Smooth muscle cell of the brain vasculature (primary cell): ENCODE measurements at places on chromosomes 13 and 19.

DNA sequence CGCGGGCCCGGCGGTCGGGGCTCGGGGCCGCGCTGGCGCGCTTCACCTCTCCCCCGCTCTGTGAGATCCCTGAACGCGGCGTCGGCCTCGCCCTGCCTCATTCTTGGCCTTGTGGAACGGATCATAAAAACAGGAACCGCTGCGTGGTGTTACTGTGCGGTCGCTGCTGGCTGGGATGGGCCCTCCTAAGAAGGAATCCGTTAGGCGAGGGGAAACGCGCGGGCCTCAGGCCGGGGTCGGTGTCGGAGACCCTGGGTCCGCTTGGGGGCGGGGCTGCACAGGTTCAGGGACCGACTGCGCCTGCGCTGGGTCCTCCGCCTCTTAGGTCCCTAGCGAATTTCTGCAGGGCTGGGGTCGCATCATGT lies 381 bp downstream of the CKAP2 start:
- no peak for DNase-seq

DNA sequence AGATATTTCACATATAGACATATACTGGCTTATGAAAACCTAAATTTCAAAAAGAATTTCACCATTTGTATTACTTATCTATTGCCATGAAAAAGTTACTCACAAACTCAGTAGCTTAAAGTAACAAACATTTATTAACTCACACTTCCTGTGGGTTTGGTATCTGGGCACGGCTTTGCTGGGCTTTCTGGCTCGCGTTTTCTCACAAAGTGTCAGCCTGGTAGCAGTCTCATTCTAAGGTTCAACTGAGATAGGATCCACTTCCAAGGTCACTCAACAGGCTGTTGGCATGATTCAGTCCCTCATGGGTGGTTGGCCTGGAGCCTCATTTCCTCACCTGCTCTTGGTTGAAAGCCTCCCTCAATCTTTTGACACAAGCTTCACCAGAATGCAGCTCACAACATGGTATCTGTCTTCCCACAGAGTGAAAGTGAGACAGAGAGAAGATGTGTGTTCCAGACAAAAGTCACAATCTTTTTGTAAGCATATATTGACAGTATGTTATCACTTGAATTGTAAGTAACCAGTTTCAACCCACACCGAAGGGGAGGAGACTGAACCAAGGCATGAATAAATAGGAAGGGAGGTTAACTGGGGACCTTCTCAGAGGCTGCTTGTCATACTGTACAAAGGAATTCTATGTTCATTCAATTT lies 1065.8 kb upstream of the SPRY2 start:
- DNase-seq: no peak

DNA sequence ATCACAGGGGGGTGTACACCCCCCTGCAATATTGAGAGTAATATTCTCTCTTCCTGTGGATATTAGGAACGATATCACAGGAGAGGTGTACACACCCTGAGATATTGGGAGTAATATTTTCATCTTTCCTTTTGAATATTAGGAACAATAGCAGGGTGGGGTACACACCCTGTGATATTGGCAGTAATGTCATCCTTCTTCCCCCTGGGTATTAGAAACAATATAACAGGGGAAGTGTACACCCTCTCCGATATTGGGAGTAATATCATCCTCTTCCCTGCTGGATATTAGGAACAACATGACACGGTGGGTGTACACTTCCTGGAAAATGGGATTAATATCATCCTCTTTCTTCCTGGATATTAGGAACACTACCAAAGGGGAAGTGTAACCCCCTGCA lies 57.8 kb upstream of the CEACAM21 start:
- DNase-seq: no peak

DNA sequence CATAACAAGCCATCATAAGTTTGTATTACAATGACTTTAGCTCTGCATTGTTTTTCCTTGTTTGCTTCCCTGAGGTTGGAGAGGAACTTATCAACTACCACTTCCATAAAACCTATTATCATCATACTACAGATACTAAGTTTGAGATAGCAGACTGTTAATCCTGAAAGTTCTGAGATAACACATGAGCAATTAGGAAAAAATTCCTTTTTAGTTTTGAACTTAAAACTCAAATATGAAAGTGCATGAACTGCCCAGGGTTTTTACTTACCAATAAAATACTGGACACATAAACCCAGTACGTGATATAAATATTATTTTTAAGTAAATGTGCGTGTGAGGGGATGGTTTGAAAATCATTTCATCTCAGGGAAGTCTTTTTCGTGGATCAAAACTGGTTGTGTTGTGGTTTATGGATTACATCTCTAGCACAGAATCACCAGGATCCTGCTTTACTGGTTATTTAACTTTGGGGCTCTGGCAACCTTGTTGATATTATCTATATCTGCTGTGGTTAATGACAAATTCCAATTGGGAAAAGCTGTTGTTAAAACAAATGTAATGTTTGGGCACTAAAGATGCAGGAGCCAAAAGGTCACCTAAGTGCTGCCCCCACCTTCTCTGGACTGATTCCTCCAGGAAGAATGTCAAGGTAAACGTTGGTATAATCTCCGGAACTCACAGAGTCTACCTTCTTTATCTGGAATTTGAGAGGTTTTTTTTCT lies 12.4 kb downstream of the CDX2 start:
- DNase-seq: no peak

DNA sequence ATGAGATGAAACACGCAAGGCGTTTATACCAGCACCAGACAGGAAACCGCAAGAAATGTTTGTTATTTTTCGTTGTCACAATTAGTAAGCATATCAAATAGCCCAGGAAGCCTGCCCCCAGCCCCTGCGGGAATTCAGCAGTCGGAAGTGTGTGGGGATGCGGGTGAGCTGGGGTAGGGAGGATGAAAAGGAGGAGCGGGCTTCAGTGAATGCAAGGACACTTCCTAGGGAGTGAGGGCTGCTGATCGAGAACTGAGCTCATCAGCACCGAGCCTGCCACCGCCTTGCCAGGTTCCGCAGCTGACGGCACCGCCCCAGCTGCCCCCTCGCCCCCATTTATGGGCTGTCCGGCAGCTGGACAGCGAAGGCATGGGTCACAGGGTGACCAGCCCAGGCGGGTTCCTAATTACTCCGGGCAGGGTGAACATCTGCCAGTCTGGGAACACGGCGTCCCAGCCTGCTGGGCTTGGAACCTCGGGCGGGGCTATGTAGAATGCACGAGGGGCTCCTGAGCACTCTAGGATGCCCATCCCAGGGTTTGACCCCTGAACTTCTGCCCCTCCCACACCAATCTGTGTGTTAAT lies 1.6 kb upstream of the BEST2 start:
- DNase-seq: no peak

DNA sequence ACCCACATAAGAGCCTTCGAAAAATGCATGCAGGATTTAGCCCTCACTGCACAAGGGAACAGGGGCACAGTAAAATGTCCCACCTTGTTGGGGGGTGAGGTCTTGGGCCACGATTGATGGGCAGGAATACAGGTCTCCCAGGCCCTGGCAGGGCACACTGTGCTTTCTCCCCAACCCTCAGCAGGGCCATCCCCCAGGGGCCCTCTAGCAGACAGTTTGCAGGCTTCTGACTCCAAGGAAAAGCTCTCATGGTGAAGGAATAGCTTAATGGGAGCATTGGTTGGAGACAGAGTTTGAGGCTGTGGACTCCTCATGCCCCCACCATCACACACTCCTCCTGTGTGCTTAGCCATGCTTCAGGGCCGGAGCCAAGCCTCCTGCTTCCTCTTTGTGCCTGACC lies 484.6 kb downstream of the ZNF536 start:
- DNase-seq: no peak

- no peak for DNase-seq
Observed at GRCh38 chr13:105087945-105088344, 1447.5 kb downstream of the EFNB2 start.

DNA sequence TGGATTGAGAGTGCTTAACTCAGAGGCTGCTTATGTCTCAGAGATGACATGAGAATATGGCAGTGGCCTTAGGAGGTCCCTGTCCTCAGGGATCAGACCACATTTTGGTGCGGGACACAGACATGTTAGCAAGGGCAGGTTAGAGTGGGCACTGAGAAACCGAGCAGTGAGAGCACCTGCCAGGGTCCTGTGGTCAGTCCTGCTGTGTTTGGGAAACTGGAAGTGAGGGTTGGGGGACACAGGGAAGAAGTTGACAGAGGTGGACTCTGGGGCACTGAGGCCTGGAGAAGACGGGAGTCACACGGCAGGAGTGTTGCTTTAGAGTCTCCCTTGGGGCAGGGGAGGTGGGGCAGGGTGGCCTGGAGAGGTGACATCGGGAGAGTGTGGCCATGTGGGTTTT lies 7.4 kb downstream of the IGFLR1 start:
- DNase-seq: no peak

DNA sequence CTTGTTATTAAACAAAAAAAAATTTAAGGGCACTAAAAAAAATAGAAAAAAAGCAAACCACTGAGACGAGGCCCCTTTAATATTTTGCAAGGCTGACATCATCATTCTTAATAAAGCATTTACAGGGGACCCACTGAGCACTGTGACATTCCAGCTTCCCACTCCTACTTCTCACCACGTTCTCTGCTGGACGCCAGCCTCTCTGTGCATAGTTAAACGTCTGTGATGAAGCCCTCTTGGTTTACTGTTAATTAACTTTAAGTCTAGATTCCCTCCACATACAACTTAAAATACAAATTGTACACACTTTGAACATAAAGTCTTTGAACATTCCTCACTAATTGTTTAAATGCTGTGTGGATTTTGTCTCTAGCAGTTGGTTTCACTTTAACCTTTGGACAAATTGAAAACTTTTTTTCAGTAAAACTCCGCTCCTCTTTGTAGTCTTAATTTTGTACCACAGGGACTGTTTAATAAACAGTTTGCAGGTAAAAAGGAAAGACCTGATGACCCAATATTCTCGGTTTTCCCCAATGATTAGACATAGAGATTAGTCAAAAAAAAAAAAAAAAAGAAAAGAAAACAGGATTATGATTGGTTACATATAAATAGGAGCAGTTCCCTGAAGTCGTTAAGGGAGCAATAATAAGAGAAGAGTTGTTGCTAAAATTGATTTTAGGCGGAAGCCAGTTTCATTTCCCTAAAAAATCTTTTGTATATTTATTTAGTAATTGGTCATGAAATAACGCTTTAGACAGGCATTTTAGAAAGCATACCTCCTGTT lies 219.8 kb downstream of the MZT1 start:
- no peak for DNase-seq

GRCh38 chr19:28968721-28969120 lies 244.2 kb downstream of the UQCRFS1 start:
- DNase-seq: no peak

DNA sequence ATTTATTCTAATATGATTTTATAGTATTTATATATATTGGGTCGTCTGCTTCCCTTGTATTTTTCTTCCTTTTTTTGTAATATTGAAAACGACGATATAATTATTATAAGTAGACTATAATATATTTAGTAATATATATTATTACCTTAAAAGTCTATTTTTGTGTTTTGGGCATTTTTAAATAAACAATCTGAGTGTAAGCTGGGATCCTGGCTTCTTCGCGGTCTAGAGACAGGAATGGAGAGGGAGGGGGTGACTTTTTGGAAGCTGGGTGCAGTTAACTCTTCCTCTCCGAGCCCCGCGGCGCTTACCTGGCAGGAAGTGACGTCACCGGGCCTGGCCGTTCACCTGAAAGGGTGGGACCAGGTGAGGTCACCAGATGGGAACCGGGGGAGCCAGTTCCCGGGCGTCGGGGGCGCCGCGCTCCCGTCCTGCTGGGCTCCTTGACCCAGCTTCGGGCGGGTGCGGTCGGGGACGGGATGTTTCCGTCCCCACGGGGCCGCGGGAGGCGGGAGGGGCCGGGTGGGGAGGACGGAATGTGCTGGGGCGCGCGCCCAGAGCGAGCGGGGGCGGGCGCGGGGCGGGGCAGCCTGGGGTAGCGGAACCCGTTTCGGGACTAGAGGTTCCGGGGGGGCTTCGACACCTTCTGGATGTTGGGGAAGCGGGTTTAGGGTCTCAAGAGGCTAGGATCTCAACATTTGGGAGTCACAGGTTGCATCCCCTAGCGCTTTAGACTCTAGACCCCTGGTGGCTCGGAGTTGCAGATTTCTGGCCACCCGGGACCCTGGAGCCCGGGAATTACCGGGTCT lies 2.8 kb downstream of the ZFP36 start:
- no peak for DNase-seq

GRCh38 chr19:44754750-44755080 lies 6.2 kb downstream of the BCL3 start:
- no peak for DNase-seq

DNA sequence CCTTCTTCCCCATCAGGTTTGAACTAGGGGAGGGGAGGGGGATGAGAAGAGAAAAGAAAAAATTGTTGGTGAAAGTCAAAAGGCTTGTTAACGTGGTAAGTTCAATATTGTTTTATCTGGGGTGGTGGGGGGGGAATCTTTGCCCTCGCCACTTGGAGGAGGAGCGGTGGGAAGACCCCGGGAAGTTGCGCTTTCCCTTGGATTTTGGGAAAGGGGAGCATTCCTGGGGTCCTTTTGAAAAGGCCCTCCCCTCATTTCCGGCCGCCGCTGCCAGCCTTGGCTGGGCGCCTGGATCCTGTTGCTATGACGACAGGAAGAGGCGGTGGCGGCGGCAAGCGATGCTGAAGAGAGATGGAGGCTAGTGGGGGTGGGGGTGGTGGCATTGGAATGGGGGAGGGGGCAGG lies 4.6 kb upstream of the CACNG8 start:
- DNase-seq: no peak

- no peak for DNase-seq
Observed at GRCh38 chr13:56558698-56559320, 581.9 kb upstream of the PRR20A start.

DNA sequence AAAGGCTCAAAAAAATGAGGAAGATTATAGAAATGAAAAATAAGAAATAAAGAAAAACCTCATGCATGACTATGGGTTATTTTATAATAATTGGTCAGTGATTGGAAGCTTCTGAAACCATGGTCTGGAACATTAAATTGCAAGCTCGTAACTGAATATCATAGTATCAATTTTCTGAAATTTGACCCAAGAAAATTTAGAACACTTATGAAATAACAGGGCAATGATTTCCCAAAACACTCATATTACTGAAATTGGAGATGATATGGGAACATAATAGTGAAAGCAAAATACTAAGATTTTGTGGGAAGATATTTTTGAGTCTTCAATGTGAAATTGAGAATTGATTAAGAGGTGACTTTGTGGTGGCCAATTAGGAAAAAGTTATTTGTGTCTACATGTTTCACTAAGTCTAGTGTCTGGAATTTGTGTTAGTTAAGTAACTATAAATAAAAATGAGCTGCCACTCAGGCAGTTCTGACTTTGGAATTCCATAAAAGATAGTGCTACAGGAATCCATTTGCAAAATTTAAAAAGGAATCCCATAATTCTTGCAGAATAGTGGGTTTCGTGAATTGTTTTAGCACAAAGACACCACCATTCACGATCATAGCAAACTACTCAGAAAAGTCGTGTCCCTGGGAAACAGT lies 603.0 kb downstream of the LMO7 start:
- no peak for DNase-seq

DNA sequence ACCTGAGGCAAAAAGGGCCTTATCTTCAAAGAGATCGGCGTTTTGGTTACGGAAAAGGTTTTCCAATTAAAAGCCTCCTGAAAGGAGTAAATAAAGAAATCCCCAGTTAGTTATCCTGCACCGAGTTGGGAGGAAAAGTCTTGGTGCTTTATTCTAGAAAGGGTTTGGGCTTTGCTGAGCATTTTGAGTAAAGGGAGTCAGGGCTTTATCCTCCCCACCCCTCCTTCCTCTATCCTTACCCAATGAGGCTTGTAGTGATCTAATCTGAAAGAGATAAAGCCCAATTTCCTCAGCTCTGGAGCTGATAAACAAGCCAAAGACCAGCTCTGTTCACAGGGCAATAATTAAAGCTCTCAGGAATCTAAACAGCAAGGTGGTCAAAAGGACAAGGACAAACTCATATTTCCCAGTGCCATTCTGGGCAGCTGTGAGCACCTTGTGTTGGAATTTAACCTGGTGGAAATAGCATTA lies 188.9 kb upstream of the TSC22D1 start:
- no peak for DNase-seq
